Placental pericyte (primary cell): ENCODE measurements at places on chromosomes 16 and 17. TPM values are rescaled to one million over a fixed set of nuclear protein-coding genes. Genes with fewer than 3 reads are reported as not detected.

The DNAAF1 gene
- not detected in 2 replicates for total RNA-seq

The SLC47A2 gene
- not detected in 2 replicates for total RNA-seq

The CHST5 gene
- under 0.01 TPM in 2 replicates for total RNA-seq

The ITGAE gene
- total RNA-seq = 4.2 and 15.0 TPM in 2 replicates

The SKAP1 gene
- not detected in 2 replicates for total RNA-seq

The ACE gene
- total RNA-seq = 0.14 and 0.44 TPM in 2 replicates

The ABCA9 gene
- 2.0 TPM in 2 replicates for total RNA-seq

The TSNAXIP1 gene
- 0.88 and 1.0 TPM in 2 replicates for total RNA-seq

The SMTNL2 gene
- not detected in 2 replicates for total RNA-seq
